ENCODE measurements at places on chromosomes 3 and 15.

DNA sequence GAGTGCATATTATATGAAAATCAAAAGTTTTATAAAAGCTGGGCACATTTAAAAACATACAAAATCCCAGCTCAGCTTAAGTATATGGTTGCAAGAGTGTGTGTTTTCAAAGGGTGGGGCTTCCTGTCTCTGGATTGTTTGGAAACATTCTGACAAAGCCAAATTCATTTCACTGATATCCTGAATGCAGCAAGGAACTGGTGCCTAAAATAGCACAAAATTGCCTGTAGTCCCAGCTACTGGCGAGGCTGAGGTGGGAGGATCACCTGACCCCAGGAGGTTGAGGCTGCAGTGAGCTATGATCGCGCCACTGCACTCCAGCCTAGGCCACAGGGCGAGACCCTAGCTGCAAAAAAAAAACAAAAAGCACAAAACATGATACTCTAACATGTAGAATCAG lies 13.0 kb upstream of the TJP1 start:
- no peak for DNase-seq

- DNase-seq = no peak
Observed at GRCh38 chr3:141489203-141489602, 2.4 kb downstream of the RASA2 start.

DNA sequence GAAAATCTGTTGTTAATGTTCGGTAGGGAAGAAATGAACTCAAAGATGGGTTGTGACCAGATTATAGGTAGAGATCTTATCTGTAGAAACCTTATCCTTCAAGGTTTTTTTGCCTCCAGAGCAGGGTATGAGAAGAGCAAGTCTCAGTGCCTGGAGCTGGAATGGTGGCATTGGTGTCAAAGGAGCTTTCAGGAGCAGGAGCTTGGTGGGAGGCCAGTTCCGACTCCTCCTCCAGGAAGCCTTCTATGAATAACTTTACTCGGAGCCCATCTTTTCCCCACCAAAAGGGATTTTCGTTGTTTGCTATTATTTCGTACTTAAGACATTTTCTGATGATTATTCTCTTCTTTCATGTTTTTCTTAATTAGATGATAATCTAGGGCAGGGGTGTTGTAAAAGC lies 91.8 kb downstream of the GHSR start:
- no peak for DNase-seq

DNA sequence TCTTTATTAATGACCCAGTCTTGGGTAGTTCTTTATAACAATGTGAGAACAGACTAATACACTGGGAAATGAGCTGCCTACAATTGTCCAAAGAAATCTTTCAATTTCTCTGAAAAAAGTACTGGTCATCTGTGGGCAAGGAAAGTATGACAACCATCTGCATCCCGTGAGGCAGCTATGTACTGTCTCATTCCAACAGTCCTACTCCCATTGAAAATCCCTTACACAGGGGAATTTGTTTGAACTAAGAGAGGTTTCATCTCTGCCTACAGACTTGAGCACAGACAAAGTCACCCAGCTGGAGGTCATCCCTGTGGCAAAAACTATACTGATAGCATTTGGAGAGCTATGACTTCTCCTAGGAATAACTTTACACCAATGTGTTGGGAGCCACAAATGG lies 27.1 kb downstream of the SHC4 start:
- DNase-seq = no peak

DNA sequence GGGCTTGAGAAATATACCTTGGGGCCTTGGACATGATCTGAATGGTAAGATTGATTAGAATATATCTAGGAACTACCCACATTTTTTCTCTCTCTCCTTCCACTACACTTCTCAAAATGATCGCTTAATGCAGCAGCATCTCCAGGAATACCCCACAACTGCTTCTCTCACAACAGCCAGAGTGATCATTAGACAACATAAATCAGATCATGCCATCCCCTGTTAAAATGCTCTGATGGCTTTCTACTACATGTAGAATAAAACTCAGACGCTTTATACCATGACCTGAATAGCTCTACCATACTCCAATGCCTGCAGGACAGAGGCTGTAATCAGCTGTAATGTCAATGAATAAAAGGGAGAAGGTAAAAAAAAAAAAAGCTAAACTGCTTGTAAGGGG lies 451.4 kb downstream of the MECOM start:
- no peak for DNase-seq

- no peak for DNase-seq
Observed at GRCh38 chr15:94196531-94196930, 34.8 kb upstream of the MCTP2 start.
